T-helper 9 cell (primary cell): ENCODE measurements at places on chromosomes 1 and 21.

DNA sequence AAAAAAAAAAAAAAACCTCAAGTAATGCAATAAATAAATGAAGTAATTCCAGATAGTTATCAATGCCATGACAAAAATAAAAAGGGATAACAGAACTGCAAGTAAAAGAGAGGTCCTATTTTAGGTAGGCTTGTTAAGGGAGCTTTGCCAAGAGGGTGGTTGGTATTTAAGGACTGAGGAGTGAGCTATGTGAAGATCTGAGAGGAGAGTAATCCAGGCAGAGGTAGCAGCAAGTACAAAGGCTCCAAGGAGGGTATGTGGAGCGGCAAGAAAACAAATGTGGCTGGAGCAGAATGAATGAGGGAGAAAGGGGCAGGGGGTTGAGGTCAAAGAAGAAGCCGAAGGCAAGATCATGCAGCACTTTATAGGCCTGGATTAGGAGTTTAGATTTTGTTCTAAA, 59.9 kb upstream of the CDC42BPA start:
- no peak for DNase-seq

GRCh38 chr1:20194757-20195461, 8.6 kb upstream of the PLA2G2C start:
- peak; percentile 72 for DNase-seq

DNA sequence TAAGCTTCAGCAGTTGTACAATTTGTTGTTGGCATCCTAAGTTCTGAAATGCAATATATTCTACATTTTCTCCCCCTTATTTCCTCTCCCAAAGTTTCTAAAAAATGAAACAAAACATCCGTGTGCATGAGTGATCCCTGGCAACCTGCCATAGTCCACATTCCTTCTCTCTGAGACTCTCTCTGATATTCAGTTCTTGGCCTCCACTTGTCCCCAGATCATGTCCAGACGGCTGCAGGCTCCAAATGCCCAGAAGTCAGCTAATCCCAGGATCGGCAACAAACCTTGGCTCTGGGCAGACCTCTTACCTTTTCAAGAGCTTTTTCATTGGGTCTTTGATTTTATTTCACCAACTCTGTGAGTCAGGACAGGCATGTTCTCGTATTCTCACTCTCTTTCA, 187.8 kb downstream of the ETS2 start:
- DNase-seq = no peak

- no peak for DNase-seq
Measured at GRCh38 chr1:228740543-228741317, 5.5 kb downstream of the RHOU start.

- no peak for DNase-seq
Measured at GRCh38 chr1:154664331-154665002, 56.5 kb upstream of the ADAR start.

- DNase-seq = peak; percentile 39
Measured at GRCh38 chr1:225999912-226000337, 782 bp upstream of the SDE2 start.

DNA sequence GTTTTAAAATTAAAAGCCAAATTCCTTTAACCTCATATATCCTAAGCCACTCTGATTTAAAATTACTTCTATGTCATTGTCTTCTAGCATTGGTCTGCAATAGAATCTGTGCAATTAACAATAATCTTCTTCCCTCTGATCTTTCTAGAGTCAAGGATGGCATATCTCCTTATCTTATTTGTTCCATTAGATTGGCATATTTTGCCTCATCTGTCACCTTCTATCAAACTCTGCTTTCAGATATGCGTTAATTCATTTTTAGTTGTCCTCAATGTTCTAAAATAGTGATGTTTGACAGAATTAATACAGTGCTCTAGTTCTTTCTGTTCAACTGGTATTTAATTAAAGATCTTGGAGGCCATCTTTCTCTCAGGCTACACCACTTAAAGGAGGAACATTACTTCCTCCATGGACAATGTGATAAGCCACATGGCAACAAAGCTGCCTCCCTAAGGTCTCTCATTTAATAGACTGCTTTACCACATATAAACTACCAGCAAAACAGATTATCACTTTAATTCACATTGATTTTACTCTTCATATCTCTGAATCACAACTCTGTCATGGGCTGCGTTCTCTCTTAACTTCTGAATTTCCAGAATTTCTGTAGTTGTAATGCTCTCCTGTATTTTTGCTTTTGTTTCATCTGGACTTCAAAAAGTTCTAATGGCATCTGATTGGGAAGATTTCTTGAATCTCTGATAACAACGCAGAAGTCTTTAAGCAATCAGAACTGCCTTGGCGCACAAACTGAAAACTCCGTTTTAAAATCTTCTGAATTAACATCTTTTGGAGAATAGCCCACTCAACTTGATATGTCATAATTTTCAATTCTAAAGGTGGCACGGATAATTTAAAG, 2.8 kb downstream of the NRIP1 start:
- DNase-seq = no peak

DNA sequence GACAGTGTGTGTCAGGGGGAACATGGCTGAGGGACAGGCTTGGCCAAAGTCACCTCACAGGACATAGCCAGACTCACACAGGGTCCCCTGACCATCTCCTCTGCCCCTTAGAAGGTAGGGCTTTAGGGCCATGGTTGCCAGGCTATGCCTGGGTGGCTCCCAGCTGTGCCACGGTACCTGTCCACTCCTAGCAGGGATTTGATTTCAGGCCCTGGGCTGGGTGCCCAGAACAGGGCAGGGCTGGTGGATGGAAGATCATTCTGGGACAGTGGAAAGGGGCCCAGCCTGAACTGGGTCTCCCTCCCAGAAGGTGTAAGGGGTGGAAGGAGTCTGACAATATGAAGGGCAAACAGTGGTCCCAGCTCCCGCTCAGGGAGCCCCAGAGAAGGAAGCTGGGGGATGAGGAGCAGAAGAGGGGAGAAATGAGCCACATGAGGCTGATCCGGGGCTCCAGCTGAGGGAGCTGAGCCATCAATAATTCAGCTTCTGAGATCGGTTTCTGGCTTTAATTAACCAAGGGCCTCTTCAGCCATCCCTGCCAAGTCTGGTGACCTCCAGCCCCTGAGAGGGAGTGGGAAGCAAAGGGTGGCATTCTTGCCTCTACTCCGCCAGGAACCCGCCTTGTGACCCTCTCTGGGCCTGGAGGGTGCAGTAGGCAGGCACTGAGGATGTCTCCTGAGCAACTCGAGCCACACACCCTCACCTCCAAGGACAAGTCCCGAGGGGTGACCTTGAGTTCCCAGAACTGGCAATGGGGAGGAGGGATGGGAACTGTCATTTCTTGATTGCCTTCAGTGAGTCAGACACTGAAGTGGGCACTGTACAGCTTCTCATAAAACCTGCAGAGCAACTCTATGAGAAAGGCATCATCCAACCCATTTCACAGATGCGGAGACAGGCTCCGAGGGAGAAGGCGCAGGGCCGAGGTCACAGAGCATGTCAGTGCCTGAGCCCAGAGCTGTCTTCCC, 2.1 kb downstream of the CD164L2 start:
- DNase-seq = no peak

GRCh38 chr1:214719207-214719606, 116.2 kb downstream of the CENPF start:
- no peak for DNase-seq

DNA sequence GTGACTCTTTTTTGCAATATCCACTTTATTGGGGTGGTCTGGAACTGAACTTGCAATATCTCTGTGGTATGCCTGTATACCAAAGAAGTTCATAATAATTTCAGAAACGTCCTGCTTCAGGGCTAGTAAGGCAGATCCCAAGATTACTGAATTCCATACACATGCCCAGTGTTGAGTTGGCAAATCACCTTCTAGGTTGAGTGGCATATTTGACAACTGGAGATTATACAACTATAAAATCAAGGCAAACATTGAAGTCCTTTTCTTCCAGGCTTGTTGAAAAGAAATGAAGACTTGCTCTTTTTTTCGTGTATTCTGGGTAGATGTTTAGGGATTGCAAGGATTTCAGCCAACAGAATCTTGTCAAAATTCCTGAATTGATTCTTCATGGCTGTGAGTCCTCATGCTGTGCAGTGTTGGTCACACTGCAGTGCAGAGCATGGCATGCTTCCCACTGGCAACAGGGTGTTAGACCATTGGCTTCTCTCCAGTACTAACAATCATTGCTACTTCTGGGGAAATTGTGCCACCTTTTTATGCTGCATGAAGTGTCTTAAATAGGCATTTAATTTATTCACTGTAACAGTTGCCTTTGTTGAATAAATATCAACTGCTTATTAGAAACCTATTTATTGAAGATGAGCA, 367.1 kb upstream of the ADGRL4 start:
- no peak for DNase-seq

- DNase-seq = no peak
Measured at GRCh38 chr1:5858844-5859407, 133.3 kb downstream of the NPHP4 start.

DNA sequence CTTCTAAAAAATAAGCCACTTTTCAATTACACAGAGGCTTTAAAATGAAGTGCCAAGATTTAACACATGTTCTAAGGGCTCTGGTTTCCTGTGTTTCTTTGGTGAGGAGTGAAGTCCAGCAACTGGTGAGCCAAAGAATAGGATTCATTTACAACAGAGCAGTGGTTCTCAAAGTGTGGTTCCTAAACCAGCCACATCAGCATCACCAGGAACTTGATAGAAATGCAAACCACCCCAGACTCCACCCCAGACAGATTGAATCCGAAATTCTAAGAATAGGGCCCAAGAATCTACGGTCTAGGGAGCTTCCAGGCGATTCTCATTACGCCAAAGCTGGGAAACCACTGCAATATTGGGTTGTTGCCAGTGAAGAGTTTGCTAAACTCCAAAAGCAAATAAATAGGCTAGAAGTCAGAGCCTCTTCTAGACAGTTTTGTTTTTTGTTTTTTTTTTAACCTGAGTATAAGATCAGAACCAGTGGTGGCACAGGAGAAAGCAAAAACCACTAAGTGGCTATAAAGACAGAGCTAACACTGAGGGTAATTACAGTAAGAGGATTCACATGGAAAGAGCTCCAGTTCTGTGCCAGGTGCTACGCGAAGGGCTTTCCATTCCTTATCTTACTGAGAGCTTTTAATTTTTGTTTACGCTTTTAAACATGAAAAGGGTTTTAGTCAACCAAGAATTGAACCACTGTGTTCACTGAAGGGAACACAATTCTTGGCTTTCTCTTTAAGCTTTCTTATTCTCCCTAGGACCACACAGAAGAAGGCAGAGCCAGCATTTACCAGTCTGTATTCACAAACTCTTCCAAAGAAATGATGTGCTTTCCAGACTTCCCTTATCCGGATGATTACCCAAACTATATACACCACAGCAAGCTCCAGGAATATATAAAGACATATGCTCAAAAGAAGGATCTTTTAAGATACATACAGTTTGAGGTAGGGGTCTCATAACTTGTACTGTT, 42.4 kb upstream of the FMO2 start:
- DNase-seq = no peak

DNA sequence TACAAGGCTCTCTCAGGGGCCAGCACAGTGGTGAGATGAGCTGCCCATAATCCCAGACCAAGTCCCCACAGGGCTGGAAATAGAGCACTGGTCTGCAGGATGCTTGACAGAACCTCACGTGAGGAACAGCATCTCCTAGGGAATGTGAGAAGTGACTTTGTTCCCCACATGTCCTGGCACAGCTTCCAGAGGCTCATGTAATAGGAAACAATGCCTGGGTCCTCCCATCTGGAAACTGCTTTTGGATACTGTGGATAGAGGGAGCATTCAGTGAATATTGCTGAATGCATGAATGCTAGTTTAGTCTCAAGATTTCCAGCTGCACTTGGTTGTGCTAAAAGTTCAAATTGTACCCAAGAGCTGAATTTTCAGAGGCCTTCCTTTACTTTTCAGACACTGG, 146.2 kb downstream of the TNR start:
- no peak for DNase-seq

GRCh38 chr1:221912230-221912629, 170.3 kb upstream of the DUSP10 start:
- DNase-seq = no peak

DNA sequence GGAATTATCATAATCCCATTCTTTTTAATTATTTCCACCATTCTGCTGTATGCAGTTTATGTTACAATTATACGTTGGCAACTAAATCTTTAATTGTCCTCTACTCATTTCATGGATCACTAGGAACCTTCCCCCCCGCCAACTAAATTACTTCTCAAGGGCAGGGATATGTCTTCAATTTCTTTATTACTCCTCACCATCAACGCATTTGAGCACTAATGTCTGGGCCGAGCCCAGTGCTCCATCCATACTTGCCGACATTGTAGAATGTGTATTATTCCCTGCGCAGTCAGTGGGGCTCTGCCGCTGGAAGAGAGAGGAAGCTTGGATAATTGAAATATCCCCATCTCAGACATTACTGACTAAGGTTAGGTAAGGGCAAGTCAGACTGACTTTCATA, 236.4 kb upstream of the AJAP1 start:
- DNase-seq = no peak

GRCh38 chr1:206049293-206049692, 3.7 kb upstream of the RHEX start:
- DNase-seq = no peak

DNA sequence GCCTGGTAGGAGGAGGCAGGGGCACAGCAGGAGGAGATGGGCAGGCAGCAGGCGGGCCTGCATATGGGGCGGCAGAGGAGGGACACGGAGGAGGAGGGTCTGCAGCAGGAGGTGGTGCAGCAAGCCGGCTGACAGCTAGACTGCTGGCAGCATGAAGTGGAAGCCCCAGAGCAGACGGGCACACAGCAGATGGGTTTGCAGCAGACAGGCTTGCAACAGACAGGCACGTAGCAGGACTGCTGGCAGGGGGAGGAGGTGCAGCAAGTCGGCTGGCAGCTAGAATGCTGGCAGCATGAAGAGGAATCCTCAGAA, 615 bp downstream of the KRTAP10-5 start:
- DNase-seq = no peak

GRCh38 chr1:39458991-39459390, 32.4 kb upstream of the BMP8A start:
- DNase-seq = no peak

GRCh38 chr1:156371553-156372264, 2.7 kb downstream of the RHBG start:
- no peak for DNase-seq

DNA sequence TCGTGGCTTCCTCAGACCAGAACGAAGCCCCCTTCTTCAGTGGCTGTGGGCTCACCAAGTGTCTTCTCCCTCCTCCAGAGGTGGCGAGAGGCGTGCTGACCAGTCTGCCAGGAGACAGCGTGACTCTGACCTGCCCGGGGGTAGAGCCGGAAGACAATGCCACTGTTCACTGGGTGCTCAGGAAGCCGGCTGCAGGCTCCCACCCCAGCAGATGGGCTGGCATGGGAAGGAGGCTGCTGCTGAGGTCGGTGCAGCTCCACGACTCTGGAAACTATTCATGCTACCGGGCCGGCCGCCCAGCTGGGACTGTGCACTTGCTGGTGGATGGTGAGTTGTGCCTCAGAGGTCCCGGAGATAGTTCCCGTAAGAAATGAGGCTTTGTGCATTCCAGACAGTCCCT, 24.0 kb downstream of the IL6R start:
- DNase-seq = no peak

GRCh38 chr1:198201956-198202784, 45.4 kb downstream of the NEK7 start:
- no peak for DNase-seq

GRCh38 chr1:55584526-55585401, 369.6 kb upstream of the USP24 start:
- DNase-seq = no peak

GRCh38 chr1:235902677-235903542, 36.2 kb upstream of the LYST start:
- DNase-seq = no peak

- DNase-seq = no peak
Measured at GRCh38 chr1:202126426-202126825, 3.7 kb downstream of the GPR37L1 start.
